Naive thymus-derived CD4-positive, alpha-beta T cell (primary cell): ENCODE measurements at places on chromosomes 6 and 20.
A peak's percentile ranks its signal among the peaks of the same experiment; 100 is the strongest.

GRCh38 chr6:106963544-106963943 is 11.0 kb downstream of the CD24 start:
- no peak for DNase-seq
- no peaks in the 10 kb centered on the region for H3K4me1 ChIP-seq
- no peaks in the 10 kb centered on the region for H3K27me3 ChIP-seq

- H3K4me1 ChIP-seq, result no peaks in the 10 kb centered on the region
- DNase-seq, result no peak
- H3K27ac ChIP-seq, result no peak overlapping the region
- H3K27me3 ChIP-seq, result no peaks in the 10 kb centered on the region
- no peak overlapping the region for H3K4me3 ChIP-seq
- no peaks in the 10 kb centered on the region for H3K36me3 ChIP-seq
Measured at GRCh38 chr6:40393641-40394040, 193.5 kb downstream of the LRFN2 start.

GRCh38 chr20:1320016-1320415 is 8.9 kb downstream of the SDCBP2 start:
- H3K4me1 ChIP-seq, result peaks cover 6% of the 10 kb centered on the region
- DNase-seq, result no peak
- H3K4me3 ChIP-seq, result no peak overlapping the region
- no peak overlapping the region for H3K27ac ChIP-seq
- no peaks in the 10 kb centered on the region for H3K27me3 ChIP-seq
- H3K36me3 ChIP-seq, result no peaks in the 10 kb centered on the region

- no peak overlapping the region for H3K27ac ChIP-seq
- H3K4me1 ChIP-seq, result no peaks in the 10 kb centered on the region
- no peaks in the 10 kb centered on the region for H3K36me3 ChIP-seq
- no peak overlapping the region for H3K4me3 ChIP-seq
- no peak for DNase-seq
Measured at GRCh38 chr6:154796484-154796883, 63.3 kb downstream of the SCAF8 start.

DNA sequence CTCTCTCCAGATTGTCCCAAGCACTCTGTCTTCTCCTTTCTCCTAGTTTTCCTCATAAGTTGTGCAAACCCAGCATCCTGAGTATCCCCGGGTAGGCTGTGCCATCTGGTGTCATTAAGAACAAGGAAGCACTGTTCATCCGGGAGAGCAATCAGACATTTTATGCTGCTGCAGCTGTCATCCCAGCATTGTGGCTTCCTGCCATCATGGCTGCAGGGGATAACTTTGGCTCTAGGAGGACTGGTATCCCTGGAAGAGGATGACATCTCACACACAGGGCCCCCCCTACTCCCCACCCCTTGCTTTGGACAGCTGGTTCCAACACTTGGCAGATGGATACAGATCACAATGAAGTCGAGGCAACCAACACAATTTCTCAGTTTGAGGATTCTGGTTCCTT is 1195.1 kb upstream of the MAP3K7 start:
- H3K4me3 ChIP-seq, result no peak overlapping the region
- H3K4me1 ChIP-seq, result no peaks in the 10 kb centered on the region
- DNase-seq, result no peak
- H3K27ac ChIP-seq, result no peak overlapping the region
- H3K27me3 ChIP-seq, result no peaks in the 10 kb centered on the region

DNA sequence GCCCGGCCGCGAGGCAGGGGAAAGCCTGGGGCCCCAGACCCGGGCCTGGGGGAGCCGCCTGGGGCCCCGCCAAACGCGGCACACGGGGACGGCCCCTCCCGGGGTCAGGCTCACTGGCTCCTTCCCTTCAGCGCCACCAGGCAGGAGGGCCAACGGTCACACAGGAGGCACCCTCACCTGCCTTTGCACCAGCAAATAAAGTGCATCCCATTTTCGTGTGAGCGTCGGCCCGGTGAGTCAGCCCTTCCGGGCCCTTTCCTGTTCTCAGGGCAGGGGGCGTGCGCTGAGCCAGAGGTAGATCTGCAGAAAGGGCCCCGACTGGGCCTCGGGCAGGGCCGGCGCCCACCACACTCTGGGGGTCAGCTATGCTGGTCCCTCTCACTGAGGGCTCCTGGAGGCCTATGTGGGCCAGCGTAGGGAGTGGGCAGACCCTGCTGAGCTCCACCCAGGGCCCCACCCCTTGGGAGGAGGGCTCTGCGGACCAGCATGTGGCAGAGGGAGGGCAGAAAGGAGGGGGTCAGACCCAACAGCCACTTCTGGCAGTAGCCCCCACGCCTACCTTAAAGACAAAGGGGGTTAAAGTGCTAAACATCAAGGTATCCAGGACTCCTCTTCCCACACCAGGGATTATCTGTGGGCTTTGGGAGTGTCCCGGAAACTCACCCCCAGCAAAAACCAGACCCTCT is 931 bp upstream of the UCKL1 start:
- H3K27ac ChIP-seq, result peak overlapping the region; percentile 70
- no peak for DNase-seq
- no peaks in the 10 kb centered on the region for H3K27me3 ChIP-seq
- peaks cover 46% of the 10 kb centered on the region for H3K36me3 ChIP-seq
